ENCODE measurements at places on chromosomes 7 and 10.

DNA sequence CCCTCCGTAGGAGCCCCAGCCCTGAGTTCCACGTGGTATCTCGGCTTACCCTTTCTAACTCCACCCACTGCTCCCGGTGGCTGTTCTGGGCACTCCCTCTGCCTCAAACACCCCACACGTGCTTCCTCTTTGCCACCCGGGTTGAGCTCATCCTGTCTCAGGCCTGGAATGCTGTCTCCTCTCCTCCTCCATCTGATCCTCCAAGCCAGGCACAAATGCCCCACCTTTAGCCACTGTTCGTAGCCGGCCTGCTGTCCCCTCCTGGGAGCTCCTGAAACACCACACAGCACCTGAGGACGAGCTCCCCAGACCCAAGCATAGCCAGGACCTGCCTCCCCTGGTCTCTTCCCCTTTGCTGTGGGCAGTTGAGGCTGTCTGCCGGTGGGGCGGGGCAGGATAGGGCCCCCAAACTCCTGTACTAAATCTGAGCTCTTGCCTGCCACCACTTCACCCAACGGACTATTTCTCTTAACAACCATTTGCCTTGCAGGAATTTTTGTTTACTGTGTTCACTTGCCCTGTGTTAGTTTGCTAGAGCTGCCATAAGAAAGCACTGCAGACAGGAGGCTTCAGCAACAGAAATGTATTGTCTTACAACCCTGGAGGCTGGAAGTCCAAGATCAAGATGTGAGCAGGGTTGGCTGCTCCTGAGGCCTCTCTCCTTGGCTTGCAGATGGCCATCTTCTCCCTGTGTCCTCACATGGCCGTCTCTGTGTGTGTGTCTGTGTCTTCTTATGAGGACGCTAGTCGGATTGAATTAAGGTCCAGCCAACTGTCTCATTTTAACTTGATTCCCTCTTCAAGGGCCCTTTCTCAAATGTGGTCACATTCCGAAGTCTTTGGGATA lies 58.3 kb upstream of the SHH start:
- DNase-seq: no peak

GRCh38 chr7:131183611-131184119 lies 144.0 kb upstream of the MKLN1 start:
- no peak for DNase-seq

- DNase-seq: no peak
Observed at GRCh38 chr10:132546567-132547420, 9.2 kb downstream of the INPP5A start.

DNA sequence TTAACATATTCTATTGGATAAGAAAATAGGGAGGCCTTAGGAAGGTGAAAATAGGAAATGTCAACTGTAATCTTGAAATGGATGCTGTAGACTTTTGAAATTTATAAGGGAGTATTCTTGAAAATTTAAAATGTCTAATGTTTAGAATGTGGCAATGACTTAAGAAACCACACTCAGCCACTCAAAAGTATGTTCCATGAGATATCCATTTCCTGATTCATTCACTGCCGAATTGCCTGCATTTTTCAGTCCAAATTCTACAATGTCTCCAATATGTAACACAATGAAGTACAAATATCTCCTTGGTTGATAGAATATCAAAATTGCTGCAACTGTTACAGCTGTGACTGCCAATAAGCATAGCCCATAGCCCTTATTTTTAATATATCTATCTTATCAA lies 25.9 kb downstream of the PRKG1 start:
- no peak for DNase-seq

- DNase-seq: no peak
Observed at GRCh38 chr7:46352004-46352954, 431.2 kb upstream of the IGFBP3 start.

DNA sequence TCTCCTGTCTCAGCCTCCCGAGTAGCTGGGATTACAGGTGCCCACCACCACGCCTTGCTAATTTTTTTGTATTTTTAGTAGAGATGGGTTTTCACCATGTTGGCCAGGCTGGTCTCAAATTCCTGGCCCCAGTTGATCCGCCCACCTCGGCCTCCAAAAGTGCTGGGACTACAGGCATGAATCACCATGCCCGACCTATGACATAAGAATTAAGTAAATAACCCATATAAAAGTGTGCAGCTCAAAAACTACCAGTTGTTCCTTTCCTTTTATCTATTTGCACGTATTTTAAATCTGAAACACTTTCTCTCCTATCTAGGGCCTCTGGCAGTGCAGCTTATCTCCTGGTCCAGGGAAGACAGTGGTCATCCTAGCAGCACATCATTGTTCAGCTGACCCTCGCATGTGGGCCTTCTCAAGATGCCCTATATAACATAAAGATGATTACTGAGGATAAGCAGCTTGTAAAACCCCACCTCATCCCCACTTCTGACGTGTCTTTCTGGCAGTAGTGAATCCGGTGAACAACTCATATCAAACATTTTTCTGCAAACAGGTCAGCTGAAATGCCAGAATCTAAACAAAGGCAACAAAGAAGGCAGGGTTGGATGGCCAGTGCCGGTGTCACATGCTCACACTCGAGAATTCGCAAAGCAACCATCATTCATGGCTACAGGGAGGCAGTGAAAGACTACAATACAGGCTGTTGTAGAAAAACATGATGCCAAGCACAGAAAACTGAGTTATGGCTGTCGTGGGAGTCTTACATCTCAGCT lies 36.0 kb upstream of the KCNIP2 start:
- no peak for DNase-seq

- peak; percentile 41 for DNase-seq
Observed at GRCh38 chr10:3948843-3949242, 163.8 kb upstream of the KLF6 start.

GRCh38 chr10:61397175-61397986 lies 55.8 kb downstream of the TMEM26 start:
- DNase-seq: no peak

GRCh38 chr10:133261726-133262325 lies 14.8 kb downstream of the ADAM8 start:
- peak; percentile 75 for DNase-seq

DNA sequence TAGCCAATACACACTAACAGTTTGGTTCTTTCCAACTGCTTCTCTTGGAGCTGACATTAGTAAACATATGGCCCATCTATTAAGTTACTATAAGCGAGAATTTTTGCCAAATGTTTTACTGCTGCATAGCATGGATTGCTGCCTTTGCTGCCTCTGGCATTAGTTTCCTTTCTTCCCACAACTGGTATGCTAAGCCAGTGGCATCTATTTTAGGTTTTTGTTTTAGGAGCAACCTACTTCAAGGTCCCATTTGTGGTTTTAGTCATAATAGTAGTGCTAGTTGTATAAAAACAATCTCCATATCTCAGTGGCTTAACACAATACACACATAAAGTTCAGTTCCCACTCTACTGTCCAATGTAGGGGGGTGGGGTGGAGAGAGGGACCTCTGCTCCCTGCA lies 25.9 kb upstream of the PANK1 start:
- no peak for DNase-seq

DNA sequence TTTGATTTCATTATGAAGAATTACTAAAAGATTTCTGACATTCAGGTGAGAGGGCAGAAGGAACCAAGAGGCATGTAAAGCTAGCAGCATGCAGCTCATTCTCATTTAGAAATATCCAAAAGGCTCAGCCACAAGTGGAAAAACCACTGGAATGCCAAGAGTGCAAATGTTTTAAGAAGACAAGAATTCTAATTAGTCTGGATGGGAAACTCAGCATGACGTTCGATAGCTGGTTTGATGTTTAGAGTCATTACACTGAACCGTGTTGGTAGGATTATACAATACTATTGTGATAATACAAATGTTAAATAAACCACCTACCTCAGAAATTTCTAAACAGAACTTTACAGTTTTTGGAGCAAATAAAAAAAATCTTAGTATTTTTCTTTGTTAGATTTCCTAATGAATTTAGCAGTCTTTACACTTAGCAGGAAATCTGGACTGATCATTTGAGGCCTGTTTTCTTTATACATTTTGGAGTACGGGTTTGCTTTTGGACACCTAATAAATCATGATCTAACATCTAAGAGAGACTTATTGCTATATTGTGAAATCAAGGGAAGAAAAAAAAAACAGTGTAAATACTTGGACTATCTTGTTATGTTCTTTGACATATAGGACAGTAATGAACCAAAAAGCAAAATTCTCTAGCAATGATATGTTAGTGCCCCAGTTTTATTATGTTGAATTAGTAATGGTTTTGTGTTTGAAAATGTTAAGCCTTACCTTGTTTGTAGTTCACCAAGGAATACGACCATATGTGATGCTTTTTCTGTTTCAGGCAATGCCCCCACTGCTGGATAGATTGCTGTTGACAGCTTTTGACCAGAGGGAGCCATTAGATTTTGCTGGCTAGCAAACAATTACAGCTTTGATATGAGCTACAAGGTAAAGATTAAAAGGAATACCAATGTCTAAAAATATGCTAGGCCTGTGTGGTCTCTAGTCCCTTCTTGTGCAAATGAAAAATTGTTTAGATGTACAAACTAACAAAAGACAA lies 354.1 kb upstream of the SEMA3A start:
- DNase-seq: no peak

DNA sequence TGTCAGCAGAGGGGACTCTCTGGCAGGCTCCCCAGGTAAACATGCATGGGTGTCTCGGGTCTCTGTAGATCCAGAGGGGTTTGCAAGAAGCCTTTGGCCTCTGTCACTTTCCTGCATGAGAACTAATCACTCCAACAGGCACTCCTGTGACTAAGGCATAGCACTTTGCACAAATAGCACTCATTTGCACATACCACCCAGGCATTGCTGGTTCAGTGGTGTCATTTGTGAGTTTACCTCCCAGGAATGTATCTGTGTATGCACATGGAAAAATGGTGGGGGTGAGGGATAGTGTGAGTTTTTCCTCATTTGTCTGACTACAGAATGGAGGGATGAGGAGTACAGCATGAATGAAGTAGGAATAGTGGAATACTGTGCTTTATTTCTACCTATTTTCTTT lies 39.5 kb downstream of the CNNM1 start:
- no peak for DNase-seq

DNA sequence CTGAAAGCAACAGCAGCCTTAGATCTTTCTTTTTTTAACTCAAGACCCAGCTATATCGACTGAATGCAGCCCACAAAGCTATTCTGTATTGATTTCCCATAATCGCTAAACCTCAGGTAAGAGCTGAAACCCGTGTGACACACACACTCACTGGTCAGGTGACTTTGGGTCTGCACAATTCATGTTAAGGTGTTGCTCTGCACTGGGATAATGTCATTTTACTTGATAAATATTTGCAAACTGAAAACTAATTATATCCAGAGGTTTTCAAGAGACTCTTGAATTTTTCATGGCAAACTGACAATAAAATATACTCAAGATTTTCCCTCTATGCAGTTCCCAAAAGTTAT lies 33.1 kb downstream of the SCRN1 start:
- DNase-seq: no peak

DNA sequence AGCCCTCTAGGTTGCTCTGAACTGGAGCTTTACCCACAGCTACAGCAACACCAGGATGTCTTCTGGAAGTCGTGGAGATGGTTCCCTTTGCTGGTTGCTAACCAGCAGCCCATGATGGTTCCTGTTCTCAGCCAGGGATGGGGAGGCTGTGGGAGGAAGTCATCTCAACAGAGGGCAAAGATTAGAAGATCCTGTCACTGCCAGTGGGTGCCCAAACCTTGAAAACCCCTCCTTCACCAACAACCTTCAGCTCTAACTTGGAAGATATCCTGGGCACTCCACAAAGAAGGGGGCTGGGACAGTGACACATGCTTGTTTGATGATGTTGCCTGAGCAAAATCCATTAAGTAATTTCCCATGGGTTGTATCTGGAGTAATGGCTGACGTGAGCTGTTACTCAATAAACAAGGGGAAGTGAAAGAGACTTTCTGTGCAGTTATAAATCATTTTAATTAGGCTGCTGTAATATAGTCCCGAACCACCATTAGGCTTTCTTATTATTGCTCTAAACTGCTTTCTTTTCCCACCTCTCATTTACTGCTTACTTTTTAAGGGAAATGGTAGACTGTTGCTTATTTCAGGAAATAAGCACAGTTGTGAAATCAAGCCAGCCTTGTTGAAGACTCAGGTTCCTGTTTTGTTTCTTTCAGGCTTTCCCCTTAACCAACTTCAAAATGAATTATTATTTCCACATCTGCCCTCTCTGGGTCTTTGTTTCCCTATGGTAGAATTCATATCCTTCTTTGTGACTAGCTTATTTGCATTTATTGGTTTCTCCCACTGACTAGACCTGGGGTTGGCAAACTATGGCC lies 124.8 kb downstream of the PPP1R17 start:
- no peak for DNase-seq

- DNase-seq: no peak
Observed at GRCh38 chr7:29480934-29481651, 82.5 kb upstream of the PRR15 start.

- no peak for DNase-seq
Observed at GRCh38 chr10:60663850-60664249, 114.4 kb upstream of the CDK1 start.

- DNase-seq: no peak
Observed at GRCh38 chr10:44786286-44786850, 124.8 kb upstream of the TMEM72 start.

- DNase-seq: no peak
Observed at GRCh38 chr7:36207451-36208291, 54.6 kb downstream of the EEPD1 start.

GRCh38 chr10:76631036-76631670 lies 1006.5 kb downstream of the KCNMA1 start:
- no peak for DNase-seq

- DNase-seq: no peak
Observed at GRCh38 chr10:86390337-86391120, 23.9 kb upstream of the GRID1 start.

- DNase-seq: no peak
Observed at GRCh38 chr10:2786251-2786650, 281.1 kb upstream of the PFKP start.

DNA sequence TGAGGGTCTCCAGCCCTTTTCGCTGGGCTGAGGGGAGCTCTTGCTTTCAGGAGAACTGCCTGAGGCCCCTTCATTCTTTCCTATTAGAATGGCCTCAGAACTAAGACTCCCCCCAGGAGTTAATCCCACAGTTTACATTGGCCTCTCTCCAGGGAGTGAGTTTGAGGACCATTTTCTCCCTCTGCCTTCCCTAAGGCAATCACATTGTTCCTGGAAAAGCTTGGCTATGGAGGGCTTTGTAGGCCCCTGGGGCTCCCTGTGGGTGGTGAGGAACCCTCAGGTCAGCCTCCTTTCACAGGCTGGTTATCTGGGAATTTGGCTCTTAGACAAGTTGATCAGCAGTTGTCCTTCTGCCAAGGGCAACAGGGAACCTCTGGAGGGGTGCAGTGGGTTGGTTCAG lies 343.7 kb downstream of the RPS24 start:
- DNase-seq: no peak

Measured in stimulated activated CD8-positive, alpha-beta memory T cell treated with anti-CD3 and anti-CD28 coated beads, Interleukin-7, amount 100 ng/mL, for 1 hour (primary cell).